ENCODE measurements at places on chromosomes 6 and 20. TPM values are rescaled to one million over a fixed set of nuclear protein-coding genes. Genes with fewer than 3 reads are reported as not detected.

The KCNK15 gene
- 1.4 TPM for total RNA-seq

The CCDC28A gene
- total RNA-seq = 15.8 TPM

The JAG1 gene
- 62.5 TPM for total RNA-seq

The PARD6B gene
- total RNA-seq = 5.8 TPM

The IL20RA gene
- 0.23 TPM for total RNA-seq

GRCh38 chr20:23225407-23226060 is 125.1 kb upstream of the NXT1 start:
- H3K4me3 ChIP-seq = no peak overlapping the region
- H3K27me3 ChIP-seq = no peaks in the 10 kb centered on the region
- H3K4me1 ChIP-seq = peaks cover 25% of the 10 kb centered on the region

- H3K36me3 ChIP-seq = no peaks in the 10 kb centered on the region
- no peaks in the 10 kb centered on the region for H3K4me1 ChIP-seq
- H3K27ac ChIP-seq = no peak overlapping the region
- peak; percentile 75 for DNase-seq
- H3K27me3 ChIP-seq = no peaks in the 10 kb centered on the region
- no peak overlapping the region for H3K4me3 ChIP-seq
These were observed 373.5 kb upstream of the BTBD3 start for GRCh38 chr20:11544029-11544678.

GRCh38 chr6:27980111-27980510 is 23.1 kb downstream of the OR2B6 start:
- H3K27ac ChIP-seq = no peak overlapping the region
- H3K36me3 ChIP-seq = no peaks in the 10 kb centered on the region
- no peak overlapping the region for H3K4me3 ChIP-seq
- H3K4me1 ChIP-seq = no peaks in the 10 kb centered on the region
- peaks cover 47% of the 10 kb centered on the region for H3K27me3 ChIP-seq
- DNase-seq = no peak

DNA sequence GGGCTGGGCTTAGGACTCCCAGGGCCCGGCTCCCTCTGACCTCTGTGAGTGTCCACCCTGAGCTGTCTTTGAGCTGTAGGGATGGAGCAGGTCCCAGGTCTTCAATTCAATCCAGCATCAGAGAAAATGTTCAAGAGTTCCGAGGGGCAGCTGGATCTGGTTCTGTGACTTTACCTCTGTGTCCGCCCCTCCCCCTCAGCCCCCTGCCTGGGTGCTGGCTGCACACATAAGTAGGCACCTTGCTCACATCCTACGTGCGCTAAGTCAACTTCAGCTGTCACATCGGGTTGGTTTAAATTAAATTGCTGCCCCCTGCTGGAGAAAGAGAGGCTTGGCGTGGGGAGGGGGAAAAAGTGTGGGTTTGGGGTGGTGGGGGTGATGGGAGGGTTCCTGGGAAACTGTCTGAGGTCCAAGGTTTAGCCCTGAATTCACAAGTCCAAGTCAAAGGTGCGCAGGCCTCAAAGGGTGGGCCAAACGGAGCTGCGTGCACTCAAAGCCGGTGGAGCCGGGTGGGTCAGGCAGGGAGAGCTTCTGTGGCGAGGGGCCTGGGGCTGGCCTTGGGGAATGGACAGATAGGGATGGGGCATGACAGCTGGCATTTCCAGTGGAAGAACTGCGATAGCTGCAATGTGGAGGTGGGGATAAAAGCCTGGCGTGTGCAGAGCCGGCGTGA is 3.0 kb downstream of the WFDC5 start:
- no peaks in the 10 kb centered on the region for H3K4me1 ChIP-seq
- no peaks in the 10 kb centered on the region for H3K36me3 ChIP-seq
- peak; percentile 50 for DNase-seq
- no peak overlapping the region for H3K4me3 ChIP-seq
- peaks cover 10% of the 10 kb centered on the region for H3K27me3 ChIP-seq
- H3K27ac ChIP-seq = no peak overlapping the region

DNA sequence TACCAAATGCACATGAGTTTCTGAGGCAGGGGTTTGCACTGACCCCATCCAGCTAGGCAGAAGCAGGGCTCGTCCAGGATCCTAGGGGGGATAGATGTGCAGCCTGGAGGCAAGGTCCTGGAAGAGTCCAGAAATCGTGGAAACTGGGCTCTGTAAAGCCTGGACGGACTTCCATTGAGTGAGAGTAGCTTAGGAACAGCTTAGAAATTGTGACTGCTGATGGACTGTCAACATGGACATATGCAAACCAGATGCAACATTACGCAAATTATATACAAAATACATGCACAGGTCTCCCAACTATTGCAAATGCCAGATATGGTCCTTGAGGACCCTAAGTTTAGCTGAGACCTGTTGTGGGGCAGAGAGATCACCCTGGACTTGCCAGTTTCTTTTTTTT is 4.8 kb upstream of the EMILIN3 start:
- H3K27me3 ChIP-seq = peaks cover 24% of the 10 kb centered on the region
- no peaks in the 10 kb centered on the region for H3K4me1 ChIP-seq
- DNase-seq = no peak
- no peaks in the 10 kb centered on the region for H3K36me3 ChIP-seq
- H3K4me3 ChIP-seq = no peak overlapping the region
- H3K27ac ChIP-seq = no peak overlapping the region

DNA sequence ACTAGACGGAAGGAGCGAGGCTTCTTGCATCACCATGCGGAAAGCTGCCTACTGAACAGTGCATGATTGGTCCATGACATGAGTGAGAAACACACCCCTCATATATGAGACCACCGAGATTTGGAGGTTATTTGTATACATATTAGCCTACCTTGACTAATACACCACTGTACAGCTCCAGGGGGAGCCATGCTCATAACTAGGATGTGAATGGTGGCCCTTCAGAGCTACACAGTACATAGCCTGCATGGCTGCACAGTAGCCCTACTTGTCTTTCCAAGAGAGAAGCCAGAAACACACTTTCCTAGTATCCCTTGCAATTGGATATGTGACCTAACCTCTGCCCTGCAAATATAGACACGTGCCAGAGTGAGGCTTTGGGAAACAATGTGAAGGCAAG is 21.8 kb upstream of the MCUR1 start:
- H3K36me3 ChIP-seq = no peaks in the 10 kb centered on the region
- no peak for DNase-seq
- no peak overlapping the region for H3K27ac ChIP-seq
- no peaks in the 10 kb centered on the region for H3K4me1 ChIP-seq

GRCh38 chr6:152204591-152204990 is 397.1 kb downstream of the ESR1 start:
- DNase-seq = no peak
- no peak overlapping the region for H3K4me3 ChIP-seq
- H3K36me3 ChIP-seq = peaks cover 44% of the 10 kb centered on the region
- no peaks in the 10 kb centered on the region for H3K27me3 ChIP-seq
- H3K27ac ChIP-seq = no peak overlapping the region
